ENCODE measurements at places on chromosomes 12 and 14. TPM values are rescaled to one million over a fixed set of nuclear protein-coding genes. Genes with fewer than 3 reads are reported as not detected.

The PIP4K2C gene
- 153 TPM for total RNA-seq

The SINHCAF gene
- 10.9 TPM for total RNA-seq

The ADAM21 gene
- total RNA-seq, result 0.11 TPM

The HOXC12 gene
- not detected for total RNA-seq

The TIGAR gene
- 4.4 TPM for total RNA-seq

The CLEC1A gene
- 13.2 TPM for total RNA-seq

The GPR135 gene
- total RNA-seq, result 4.7 TPM

The ARHGDIB gene
- total RNA-seq, result 87.1 TPM

The RPL10L gene
- not detected for total RNA-seq

The SERPINA12 gene
- total RNA-seq, result not detected

Data from ascending aorta (tissue), 2 donors.